ENCODE measurements at places on chromosomes 1 and 21.

DNA sequence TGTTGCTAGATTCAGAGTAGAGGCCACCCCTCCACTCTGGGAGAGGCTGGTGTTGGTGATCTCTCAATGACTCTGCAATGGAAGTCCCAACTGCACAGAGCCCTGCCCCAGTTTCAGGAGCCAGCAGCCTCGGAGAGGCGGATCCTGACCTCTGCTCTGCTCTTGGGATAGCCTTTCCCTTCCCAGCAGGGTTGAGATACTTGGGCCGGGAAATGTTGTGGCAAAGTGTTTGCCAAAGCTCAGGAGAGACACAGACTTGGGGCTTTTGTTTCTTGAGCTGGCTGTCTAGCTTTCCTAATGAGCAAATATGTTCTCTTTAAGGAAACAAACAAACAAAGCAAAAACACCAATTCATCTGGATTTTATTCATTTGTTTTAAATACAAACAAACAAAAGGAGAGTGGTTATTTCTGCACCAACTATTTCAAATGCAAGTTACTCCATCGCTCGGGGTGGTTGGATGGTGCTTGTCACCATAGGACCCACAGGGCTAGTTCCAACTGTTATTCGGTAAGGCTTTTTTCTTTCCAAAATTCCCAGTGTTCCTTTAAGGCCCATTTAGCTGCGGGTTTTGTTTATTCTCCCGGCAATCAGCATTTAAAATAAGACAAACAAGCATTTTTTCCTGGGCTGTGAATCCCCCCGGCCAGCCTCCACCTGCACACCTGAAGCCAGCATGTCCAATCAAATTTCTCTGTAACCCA lies 193.9 kb upstream of the LMO4 start:
- no peak for DNase-seq

- DNase-seq: no peak
Measured at GRCh38 chr1:213686983-213687382, 300.8 kb upstream of the PROX1 start.

- DNase-seq: no peak
Measured at GRCh38 chr1:168687816-168688215, 41.2 kb downstream of the DPT start.

DNA sequence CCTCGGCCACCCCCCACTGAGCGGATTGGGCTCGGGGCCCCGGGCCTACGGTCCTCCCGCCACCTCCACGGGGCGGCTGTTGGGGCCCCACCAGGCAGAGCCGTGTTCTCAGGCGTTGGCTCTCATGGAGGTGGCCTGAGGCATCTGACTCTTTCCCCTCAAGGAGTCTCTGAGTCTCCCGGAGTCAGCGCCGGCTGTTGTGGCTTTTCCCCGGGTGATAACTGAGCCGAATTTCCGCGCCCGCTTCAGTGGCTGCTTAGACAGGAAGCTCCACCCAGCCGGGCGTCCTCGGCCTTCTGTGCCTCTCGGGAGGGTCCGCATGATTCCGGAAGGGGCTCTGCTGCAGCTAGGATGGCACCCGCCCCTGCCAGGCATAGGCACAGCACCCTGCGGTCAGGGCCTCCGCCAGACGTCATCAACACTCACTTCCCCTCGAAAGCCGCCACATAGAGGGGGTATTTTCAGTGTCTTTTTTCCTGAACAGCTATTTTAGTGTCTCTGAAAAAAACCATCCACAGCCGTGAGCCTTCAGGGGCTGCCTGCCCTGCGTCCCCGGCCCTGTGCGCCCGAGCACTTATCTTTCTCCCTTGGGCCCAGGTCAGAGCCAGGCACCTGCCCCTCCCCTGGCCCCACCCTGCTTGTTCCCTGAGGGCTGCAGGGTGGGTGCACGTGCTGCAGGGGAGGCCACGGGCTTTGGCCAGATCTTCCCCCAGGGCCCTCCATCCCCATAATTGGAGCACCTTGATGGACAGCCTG lies 72.9 kb downstream of the SKI start:
- DNase-seq: no peak
